CD4-positive, alpha-beta memory T cell (primary cell): ENCODE measurements at places on chromosomes 11 and 22.

GRCh38 chr11:66014804-66015453 lies 3.1 kb downstream of the CST6 start:
- H3K4me1 ChIP-seq = no peaks in the 10 kb centered on the region
- H3K27ac ChIP-seq = no peak overlapping the region
- H3K27me3 ChIP-seq = peaks cover 13% of the 10 kb centered on the region

DNA sequence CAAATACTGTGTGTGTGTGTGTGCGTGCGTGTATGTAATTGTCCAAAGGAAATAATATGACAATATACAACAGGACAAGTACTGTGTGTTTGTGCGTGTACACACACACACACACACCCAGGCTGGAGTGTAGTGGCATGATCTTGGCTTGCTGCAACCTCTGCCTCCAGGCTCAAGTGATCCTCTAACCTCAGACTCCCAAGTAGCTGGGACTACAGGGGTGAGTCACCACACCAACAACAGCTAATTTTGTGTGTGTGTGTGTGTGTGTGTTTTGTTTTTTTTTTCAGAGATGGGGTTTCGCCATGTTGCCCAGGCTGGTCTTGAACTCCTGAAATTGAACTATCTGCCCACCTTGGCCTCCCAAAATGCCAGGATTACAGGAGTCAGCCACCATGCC lies 61.5 kb downstream of the NUP98 start:
- no peak overlapping the region for H3K27ac ChIP-seq
- no peak for DNase-seq
- no peaks in the 10 kb centered on the region for H3K4me1 ChIP-seq
- no peak overlapping the region for H3K4me3 ChIP-seq

GRCh38 chr11:68677432-68677831 lies 6.9 kb upstream of the GAL start:
- no peak for DNase-seq
- no peaks in the 10 kb centered on the region for H3K4me1 ChIP-seq
- no peak overlapping the region for H3K4me3 ChIP-seq
- no peaks in the 10 kb centered on the region for H3K36me3 ChIP-seq

DNA sequence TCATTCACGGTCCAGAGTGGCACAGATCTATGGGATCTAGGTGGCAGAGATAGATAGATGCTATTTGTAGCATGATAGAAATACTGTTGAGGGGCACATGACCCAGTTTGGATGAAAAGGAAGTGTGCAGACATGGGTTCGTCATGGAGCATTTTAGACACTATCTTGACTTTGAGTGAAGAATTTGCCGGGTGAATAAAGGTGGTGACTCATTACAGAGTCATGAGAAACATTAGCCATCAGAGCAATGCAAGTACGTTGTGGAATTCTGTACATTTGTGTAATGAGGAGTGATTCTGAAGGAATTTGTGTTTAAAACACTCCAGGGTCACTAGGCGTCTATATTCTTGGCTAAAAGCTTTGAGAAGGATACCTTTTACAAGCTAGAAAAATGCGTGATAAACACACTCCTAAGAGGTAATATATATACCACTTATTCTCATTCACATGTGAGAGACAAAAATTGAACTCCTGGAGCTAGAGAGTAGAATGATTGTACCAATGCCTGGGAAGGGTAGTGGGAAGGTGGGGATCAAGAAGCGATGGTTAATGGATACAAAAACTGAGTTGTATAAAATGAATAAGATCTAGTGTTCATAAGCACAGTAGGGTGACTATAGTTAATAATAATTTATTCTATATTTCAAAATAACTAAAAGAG lies 593.7 kb upstream of the LUZP2 start:
- no peaks in the 10 kb centered on the region for H3K36me3 ChIP-seq
- no peak overlapping the region for H3K4me3 ChIP-seq
- no peak for DNase-seq
- H3K27me3 ChIP-seq = no peaks in the 10 kb centered on the region

- no peaks in the 10 kb centered on the region for H3K4me1 ChIP-seq
- no peak overlapping the region for H3K4me3 ChIP-seq
- no peak for DNase-seq
These were observed 50.7 kb upstream of the SPATA19 start for GRCh38 chr11:133896028-133896427.

DNA sequence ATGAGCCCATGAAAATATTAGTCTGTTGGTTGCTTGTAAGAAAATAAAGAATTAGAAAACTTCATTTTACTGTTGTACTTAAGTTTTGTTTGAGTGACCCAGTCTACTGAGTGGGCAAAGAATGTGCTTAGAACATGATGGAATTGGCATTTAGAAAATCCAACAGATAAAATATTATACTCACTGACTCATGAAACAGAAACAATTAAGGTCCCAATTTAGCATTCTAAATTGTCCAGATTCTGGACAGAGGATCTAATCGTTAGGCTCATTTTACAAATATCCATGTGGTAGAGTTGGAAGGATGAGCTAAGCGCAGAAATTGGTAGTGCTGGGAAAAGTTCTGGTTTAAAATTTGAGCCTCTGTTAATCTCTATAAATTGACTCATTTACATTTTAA lies 45.4 kb downstream of the METTL15 start:
- H3K27me3 ChIP-seq = no peaks in the 10 kb centered on the region
- no peaks in the 10 kb centered on the region for H3K4me1 ChIP-seq
- H3K27ac ChIP-seq = no peak overlapping the region
- H3K4me3 ChIP-seq = no peak overlapping the region
- H3K36me3 ChIP-seq = no peaks in the 10 kb centered on the region

DNA sequence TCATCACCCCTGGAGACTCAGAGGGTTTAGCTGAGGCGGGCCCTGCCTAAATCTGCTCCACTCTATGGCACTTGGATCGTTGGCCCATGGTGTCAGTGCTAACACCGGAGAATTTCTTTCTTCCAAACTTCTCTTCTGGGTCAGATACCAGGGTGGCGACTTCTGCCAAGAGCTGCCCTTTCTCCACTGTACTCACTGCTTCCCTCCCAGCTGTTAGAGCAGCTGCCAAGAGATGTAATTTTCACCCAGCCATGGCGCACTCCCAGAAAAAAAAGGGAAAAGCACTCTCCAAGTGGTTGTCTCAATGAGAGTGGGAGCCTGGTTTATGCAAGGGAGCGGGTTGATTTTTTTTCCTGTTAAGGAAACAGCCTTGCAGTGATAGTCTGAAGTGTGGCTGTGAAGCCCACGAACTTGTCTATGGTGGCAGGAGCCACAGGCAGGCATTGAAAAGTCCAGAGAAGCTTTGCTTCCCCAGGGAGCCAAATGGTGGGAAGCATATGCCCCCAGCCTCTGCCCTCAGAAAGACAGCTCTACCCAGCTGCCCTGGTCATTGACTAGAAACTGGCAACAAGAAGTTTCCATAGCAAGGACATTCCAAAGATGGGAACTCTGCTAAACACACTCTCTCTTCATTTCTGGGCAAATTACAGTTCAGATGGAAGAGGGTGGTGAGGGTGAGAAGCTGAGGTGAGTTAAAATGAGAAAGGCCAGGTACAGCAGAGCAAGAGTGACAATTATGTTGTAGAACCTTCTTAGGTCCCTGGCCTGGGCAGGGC lies 10.7 kb downstream of the PCSK7 start:
- H3K36me3 ChIP-seq = peaks cover 93% of the 10 kb centered on the region
- no peak overlapping the region for H3K4me3 ChIP-seq
- peaks cover 2% of the 10 kb centered on the region for H3K4me1 ChIP-seq
- H3K27ac ChIP-seq = no peak overlapping the region

DNA sequence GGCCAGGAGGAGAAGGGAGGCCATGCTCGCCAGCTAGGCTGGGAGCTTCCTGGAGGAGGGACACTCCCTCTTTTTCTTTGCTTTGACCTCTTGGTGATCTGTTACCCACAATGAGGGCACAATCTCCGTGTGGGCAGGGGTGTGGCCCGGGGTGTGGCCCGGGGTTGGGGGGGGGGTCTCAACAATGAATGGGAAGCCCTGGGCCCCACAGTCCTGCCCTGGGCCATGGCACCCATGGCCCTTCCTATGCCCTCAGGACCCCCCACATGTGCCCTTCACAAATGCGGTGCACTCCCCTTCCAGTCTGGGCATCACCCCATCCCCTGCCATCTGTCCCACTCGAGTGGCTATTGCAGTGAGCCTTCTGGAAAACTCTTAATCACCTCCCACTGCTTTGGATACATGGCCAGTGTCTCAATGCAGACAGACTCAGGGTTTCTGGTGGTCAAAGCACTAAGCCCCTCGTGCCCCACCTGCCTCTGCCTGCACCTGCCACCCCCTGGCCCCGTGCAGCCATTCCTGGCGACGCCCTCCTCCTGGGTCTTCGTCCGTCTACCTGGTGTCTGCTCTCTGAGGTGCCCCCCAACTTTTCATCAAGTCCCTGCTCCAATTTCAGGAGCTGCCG lies 611.3 kb downstream of the TBC1D22A start:
- H3K27me3 ChIP-seq = no peaks in the 10 kb centered on the region
- H3K4me3 ChIP-seq = no peak overlapping the region
- no peaks in the 10 kb centered on the region for H3K4me1 ChIP-seq
- DNase-seq = no peak

DNA sequence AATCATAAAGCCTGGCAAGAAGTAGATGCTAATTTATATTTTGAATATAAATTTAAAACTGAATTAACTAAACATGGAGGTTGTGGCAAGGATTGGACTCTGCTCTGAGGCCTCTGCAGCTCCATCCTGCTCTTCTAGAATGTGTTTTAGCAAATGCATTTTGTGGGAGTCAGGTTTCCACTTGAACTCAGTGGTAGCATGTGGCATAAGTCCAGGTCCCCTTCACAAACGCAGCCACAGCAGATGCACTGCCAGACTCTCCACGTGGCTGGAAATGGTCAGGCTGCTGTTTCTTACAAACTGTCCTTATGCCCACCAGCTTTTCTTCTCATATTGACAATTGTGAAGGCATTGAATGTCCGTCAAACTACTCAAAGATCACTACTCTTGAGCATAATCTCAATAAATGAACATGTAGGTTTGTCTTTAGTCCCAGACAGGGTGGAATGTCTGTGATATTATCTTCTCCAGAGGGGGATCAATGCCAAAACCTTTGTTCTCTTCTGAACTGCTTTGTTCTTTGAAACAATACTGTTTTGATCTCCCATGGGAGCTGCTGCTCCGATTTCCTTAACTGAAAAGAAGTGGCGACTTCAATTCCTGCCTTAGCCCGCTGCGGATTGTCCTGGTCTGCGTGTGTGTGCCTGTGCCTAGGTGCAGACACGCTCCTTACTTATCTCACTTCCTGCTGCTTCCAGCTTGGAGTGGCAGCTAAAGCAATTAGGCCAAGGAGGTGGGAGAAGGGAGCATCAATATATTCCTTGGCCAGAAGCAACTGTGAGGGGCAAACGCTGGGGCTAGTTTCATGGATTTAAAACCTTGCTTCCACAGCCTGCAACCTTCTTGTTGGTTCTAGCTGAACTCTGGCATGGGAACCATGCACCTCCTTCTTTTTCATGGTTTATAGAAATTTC lies 24.2 kb downstream of the EIF4G2 start:
- no peaks in the 10 kb centered on the region for H3K36me3 ChIP-seq
- H3K4me3 ChIP-seq = no peak overlapping the region
- no peak overlapping the region for H3K27ac ChIP-seq
- no peaks in the 10 kb centered on the region for H3K4me1 ChIP-seq

- H3K27ac ChIP-seq = no peak overlapping the region
- no peak overlapping the region for H3K4me3 ChIP-seq
- H3K27me3 ChIP-seq = no peaks in the 10 kb centered on the region
- no peaks in the 10 kb centered on the region for H3K36me3 ChIP-seq
These were observed 1114.2 kb upstream of the RAG2 start for GRCh38 chr11:37712251-37712650.

DNA sequence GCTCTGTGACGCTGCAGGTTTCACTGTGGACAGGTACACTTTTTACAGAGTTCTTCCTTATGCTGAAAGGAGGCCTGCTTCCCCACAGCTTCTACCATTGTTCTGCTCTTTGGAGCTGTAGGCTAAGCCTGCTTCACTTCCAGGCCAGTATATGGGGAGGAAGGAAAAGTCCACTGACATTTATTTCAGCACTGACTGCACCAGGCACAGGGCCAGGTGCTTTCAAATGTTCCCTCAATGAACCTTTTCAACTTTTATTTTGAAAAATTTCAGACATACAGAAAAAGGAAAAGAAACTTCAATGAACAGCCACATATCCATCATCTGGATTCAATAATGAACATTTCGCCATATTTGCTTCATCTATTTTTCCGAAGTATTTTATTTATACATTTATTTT lies 22.0 kb downstream of the POU2F3 start:
- H3K4me1 ChIP-seq = no peaks in the 10 kb centered on the region
- DNase-seq = no peak
- H3K27me3 ChIP-seq = peaks cover 3% of the 10 kb centered on the region
- H3K4me3 ChIP-seq = no peak overlapping the region
- H3K27ac ChIP-seq = no peak overlapping the region
- H3K36me3 ChIP-seq = no peaks in the 10 kb centered on the region

- H3K36me3 ChIP-seq = no peaks in the 10 kb centered on the region
- H3K27ac ChIP-seq = no peak overlapping the region
- H3K4me3 ChIP-seq = no peak overlapping the region
These were observed 19.8 kb upstream of the EHF start for GRCh38 chr11:34601085-34601444.

DNA sequence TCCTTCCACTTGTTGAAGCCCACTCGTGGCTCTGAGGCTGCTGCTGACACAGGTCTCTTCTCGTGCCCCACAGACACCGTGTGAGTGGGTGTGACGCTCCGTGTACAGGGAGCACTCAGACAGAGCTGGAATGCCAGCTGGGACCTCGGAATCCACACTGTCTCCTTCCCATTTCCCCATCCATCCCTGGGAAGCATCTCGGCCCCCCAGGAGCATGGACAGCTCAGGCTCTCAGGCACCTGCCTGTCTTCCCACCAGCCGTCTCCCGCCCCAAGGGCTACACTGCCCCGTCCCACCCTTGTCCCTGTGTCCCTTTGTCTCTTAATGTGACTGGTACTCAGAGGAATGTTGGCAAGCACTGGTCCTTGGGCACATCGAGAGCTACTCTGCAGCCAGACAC lies 63.8 kb downstream of the ARHGAP8 start:
- no peaks in the 10 kb centered on the region for H3K36me3 ChIP-seq
- H3K4me3 ChIP-seq = no peak overlapping the region
- DNase-seq = no peak
- no peaks in the 10 kb centered on the region for H3K4me1 ChIP-seq

DNA sequence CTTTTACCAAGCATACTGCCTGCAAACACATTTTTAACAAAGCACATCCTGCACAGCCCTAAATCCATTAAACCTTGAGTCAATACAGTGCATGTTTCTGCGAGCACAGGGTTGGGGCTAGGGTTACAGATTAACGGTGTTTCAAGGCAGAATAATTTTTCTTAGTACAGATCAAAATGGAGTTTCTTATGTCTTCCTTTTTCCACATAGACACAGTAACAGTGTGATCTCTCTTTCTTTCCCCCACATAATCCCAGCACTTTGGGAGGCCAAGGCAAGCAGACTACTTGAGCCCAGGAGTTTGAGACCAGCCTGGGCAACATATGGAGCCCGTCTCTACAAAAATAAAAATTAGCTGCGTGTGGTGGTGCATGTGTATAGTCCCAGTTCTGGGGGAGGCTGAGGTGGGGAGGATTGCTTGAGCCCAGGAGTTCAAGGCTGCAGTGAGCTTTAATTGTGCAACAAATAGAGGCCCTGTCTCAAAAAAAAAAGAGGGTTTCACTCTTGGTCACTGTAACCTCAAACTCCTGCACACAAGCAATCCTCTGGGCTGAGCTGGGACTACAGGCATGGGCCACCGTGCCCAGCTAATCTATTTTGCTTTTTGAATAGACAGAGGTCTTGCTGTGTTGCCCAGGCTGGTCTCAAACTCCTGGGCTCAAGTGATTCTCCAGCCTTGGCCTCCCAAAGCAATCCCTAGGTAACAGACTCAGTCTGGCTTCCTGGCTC lies 19.7 kb upstream of the SLC3A2 start:
- H3K4me3 ChIP-seq = no peak overlapping the region
- no peaks in the 10 kb centered on the region for H3K27me3 ChIP-seq
- no peak overlapping the region for H3K27ac ChIP-seq
- no peaks in the 10 kb centered on the region for H3K36me3 ChIP-seq
- peaks cover 23% of the 10 kb centered on the region for H3K4me1 ChIP-seq
- DNase-seq = no peak
